ENCODE measurements at places on chromosomes 1 and 21.

GRCh38 chr1:205667909-205668643, 12.2 kb downstream of the SLC45A3 start:
- DNase-seq, result no peak
- H3K4me1 ChIP-seq, result no peaks in the 10 kb centered on the region
- no peak overlapping the region for H3K27ac ChIP-seq

DNA sequence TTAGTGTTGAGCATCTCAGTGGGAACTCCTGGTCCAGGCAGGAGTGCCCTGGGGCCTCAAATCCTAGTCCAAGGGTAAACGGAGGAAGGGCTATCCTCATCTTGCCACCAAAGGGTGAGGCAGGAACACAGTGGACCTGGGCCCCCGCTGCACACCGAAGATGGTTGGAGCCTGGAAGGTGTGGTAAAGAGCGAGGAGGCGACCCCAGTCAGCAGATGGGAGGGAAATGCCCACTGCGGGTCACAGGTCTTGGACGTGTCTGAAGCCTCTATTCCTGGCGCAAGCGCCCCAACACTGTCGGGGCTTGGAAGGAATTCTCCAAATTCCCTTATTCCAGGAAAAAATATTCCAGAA, 38.5 kb upstream of the SYNC start:
- H3K4me3 ChIP-seq, result peak overlapping the region; percentile 84
- H3K27ac ChIP-seq, result no peak overlapping the region
- no peaks in the 10 kb centered on the region for H3K36me3 ChIP-seq
- no peaks in the 10 kb centered on the region for H3K27me3 ChIP-seq

DNA sequence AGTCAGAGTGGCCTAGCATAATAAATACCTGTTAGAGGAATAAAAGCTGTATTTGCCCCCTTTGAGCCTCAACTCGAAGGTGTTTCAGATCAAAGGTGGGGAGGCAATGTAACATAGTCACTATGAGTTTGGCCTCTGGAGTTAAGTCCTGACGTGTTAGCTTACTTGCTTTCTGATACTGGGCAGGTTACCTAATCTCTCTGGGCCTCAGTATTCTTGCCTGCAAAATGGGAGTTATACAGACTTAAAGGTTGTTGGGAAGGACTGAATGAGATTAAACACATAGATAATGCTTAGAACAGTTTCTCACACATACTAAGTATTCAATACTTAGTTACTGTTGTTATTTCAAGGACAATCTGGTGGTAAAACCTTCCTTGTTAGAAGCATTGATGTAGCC, 15.5 kb downstream of the RNF220 start:
- H3K36me3 ChIP-seq, result no peaks in the 10 kb centered on the region
- peaks cover 91% of the 10 kb centered on the region for H3K27me3 ChIP-seq

DNA sequence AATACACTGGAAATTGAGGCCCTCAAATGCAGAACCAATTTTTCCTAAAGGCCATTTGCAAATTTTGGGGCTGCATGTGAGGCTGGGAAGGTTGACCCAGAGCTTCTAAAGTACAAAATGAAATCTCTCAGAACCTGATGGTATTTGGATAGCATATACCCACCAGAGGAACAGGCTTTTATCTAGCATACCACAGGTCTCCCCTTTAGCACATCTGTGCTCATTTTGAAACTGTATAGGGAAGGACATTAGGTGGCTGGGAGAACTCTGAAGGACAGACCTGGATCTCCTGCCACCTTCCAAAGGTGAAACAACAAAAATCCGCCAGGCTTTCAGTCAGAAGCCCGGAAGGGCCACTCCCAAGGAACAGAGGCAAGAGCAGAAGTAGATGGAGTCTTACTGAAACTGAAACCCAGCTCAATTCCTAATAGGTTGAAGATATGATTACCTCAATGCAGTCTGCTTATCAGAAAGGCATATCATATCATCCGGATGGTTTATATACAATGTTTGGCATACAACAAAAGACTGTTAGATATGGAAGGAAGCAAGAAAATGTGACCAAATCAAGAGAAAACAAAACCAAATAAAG, 11.6 kb downstream of the CD55 start:
- H3K4me3 ChIP-seq, result no peak overlapping the region
- no peak for DNase-seq
- H3K27me3 ChIP-seq, result no peaks in the 10 kb centered on the region
- peaks cover 25% of the 10 kb centered on the region for H3K36me3 ChIP-seq

DNA sequence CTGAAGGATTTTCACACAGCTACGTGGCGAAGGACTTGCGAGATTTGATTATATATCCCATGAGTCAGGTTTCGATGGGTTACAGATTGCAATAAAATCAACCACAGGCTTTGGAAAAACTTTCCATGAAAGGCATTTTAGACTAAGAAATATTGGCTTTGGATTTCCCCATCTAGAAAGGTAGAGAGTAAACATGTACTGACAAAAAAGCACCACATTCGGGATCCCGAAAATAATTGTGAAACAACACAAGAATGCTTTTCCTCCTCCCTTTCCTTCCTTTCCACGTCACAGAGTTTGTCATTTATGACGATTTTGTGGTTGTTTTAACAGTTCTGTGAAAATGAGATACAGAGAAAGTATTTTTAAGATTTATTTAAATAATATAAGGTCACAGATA, 38.5 kb downstream of the TGFB2 start:
- H3K4me3 ChIP-seq, result no peak overlapping the region
- H3K27me3 ChIP-seq, result no peaks in the 10 kb centered on the region
- DNase-seq, result no peak
- no peaks in the 10 kb centered on the region for H3K36me3 ChIP-seq
- no peak overlapping the region for H3K27ac ChIP-seq

- H3K27ac ChIP-seq, result no peak overlapping the region
- H3K27me3 ChIP-seq, result no peaks in the 10 kb centered on the region
- no peaks in the 10 kb centered on the region for H3K36me3 ChIP-seq
- H3K4me3 ChIP-seq, result no peak overlapping the region
- no peaks in the 10 kb centered on the region for H3K4me1 ChIP-seq
- DNase-seq, result no peak
Observed at GRCh38 chr1:2783435-2784397, 17.8 kb downstream of the TTC34 start.

DNA sequence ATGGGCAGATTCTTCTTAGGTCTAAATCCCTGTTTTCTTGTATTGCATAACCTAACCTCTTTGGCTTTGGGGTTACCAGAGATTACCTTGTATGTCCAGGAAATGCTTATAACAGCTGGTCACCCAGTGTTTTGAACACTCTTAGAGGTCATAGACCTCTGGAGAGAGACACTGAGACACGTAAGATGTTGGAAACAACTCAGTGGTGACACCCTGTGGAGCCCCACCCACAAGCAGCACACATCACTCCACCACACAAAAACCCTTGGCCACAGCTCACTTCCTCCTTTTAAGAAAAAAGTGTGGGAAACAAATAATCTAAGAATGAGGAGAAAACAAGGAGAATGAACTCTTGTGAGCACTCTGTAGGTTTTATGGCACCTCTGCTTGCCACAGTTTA, 26.3 kb upstream of the CYP4B1 start:
- no peaks in the 10 kb centered on the region for H3K36me3 ChIP-seq
- H3K27ac ChIP-seq, result no peak overlapping the region
- H3K27me3 ChIP-seq, result no peaks in the 10 kb centered on the region
- DNase-seq, result no peak
- H3K4me1 ChIP-seq, result no peaks in the 10 kb centered on the region

GRCh38 chr1:219163401-219163954, 10.2 kb upstream of the LYPLAL1 start:
- peaks cover 15% of the 10 kb centered on the region for H3K4me1 ChIP-seq
- no peak overlapping the region for H3K27ac ChIP-seq
- no peaks in the 10 kb centered on the region for H3K27me3 ChIP-seq
- no peak for DNase-seq

DNA sequence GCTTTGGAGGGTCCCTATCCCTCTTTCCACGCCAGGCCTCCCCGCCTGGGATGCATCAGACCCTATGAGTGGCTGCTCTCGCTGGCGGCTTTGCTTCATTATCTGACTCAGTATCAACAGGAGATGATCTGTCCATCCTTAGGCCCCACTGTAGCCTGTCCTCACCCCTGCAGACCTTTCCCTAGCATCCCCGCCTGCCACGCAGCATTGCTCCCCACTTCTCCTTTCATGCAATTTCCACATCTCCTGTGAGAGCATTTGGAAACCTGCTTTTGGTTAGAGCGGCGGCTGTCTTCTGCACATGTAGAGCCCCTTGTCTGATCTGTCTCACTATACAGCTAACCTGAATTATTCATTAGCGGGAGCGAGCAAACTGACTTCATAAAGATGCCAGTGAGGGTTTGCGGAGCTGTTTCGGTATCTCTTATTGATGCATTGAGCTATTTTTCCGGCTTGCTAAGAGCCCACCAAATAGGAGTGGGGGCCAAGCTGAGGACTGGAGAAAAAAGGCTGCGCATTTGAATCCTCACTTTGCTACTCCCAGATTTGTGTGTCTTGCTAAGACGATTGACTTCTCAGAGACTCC, 40.0 kb upstream of the ATP2B4 start:
- no peaks in the 10 kb centered on the region for H3K27me3 ChIP-seq
- H3K4me3 ChIP-seq, result no peak overlapping the region
- peaks cover 14% of the 10 kb centered on the region for H3K4me1 ChIP-seq
- DNase-seq, result no peak

DNA sequence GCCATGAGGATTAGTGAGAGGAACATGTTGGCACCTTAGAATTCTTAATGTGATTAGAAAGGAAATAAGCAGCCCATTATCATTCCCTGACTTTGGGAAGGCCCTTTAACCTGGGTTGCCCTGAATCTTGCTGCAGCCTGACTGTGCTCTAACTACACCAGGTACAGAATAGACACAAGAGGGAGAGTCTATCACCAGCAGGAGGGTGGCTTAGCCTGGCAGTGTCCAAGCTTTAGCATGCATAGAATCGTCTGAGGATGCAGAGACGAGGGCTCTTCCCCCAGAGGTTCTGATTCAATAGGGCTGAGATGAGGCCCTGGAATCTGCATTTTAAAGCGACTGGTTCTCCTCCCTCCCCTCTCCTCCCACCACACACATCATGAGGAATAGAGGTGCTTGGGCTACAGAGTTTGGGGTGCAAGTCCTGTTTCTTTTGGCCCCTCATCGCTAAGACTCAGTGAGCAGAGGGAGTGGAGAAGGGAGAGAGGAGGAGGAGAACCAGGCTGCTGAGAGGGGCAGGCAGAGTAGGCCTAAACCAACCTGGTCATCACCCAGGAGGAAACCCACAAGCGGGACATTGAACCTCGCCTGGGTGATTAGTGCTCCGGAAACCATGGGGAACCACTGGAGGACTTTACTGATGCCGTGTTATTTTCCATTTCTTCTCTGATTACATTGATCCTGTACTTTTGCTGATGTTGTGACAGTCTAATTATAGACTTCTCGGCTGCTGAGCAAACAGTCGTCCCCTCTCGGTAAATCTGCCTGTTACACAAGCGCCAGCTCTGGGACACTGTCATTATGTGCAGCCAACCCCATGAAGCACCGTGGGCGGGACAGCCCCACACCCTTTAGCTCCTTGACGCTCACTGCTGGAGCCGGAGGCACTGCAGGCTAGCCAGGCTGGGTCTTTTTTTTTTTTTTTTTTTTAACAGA, 6.3 kb upstream of the TENT5C start:
- no peaks in the 10 kb centered on the region for H3K36me3 ChIP-seq
- H3K27ac ChIP-seq, result no peak overlapping the region
- DNase-seq, result no peak
- H3K27me3 ChIP-seq, result peaks cover 21% of the 10 kb centered on the region
- H3K4me1 ChIP-seq, result no peaks in the 10 kb centered on the region

DNA sequence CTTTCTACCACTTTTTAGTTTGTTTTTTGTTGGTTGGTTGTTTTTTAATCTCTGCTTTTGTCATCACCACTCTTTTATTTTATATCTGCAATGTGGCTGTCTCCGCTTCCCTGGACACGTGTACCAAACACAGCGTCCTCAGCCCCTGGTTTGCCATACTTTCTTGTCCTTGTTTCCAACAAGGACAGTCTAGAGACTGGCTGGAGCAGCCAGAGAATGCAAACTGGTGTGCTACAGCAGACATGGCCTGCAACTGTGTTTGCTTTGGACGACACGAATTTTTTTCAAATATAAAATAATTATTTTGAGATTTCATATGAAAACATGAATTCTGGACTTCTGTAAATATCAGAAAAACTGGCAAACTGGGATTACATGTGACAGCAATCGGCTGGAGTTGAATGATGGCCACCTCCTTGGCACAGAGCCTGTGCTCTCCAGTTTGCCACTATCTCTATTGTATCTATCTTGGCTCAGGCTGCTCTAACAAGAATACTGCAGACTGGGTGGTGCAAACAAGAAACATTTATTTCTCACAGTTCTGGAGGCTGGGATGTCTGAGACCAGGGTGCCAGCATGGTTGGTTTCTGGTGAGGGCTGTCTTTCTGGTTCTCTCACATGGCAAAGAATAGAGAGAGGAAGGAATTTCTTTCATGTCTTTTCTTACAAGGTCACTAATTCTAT, 34.6 kb upstream of the POU2F1 start:
- peaks cover 13% of the 10 kb centered on the region for H3K27me3 ChIP-seq
- H3K4me1 ChIP-seq, result no peaks in the 10 kb centered on the region
- DNase-seq, result no peak
- no peak overlapping the region for H3K27ac ChIP-seq
- no peak overlapping the region for H3K4me3 ChIP-seq
- no peaks in the 10 kb centered on the region for H3K36me3 ChIP-seq

DNA sequence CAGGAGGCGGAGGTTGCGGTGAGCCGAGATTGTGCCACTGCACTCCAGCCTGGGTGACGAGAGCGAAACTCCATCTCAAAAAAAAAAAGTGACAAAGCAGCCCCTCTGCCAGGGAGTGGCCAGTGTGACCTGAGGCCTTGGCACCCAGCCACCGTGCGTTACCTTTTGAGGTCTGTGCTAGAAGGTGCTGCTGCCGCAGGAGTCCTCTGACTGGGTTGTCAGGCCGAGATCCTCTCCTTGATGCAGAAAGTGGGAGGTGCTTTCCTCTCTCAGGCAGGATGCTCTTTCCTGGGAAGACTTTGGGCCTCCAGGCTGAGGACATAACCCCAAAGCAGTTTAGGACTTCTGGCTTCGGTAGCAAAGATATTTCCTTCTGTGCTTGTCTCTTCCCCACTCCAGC, 280.5 kb upstream of the VAMP3 start:
- peak overlapping the region; percentile 52 for H3K27ac ChIP-seq
- no peaks in the 10 kb centered on the region for H3K36me3 ChIP-seq
- H3K4me3 ChIP-seq, result no peak overlapping the region

DNA sequence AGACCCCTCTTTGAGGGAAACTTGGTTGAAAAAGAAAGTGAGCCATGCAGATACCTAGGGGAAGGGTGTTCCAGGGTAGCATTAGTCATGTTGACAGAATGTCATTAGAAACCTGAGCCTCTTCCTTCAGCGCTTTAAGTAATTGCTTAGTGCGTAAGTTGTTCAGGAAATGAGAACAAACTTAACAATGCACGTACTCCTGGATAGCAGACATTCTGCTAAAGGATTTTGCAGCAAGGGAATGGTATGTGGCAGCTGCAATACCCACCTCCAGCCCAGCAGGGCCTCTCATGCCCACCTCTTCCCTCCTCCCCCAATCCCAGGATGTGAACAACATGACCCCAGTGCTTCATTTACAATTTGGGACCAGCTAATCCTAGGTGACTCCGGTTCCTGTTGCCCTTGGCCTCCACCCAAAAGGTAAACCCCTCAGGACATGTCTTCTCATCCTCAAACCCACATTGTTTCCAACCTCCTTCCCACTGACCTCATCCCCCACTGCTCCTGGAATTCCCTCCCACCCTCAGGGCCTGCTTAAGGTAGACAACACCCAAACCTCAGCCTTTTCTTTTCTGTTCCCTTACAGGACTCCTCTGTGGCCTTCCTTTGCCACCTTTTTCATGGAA, 98.0 kb upstream of the BCAR3 start:
- H3K27ac ChIP-seq, result peak overlapping the region; percentile 67
- no peak overlapping the region for H3K4me3 ChIP-seq
- peak; percentile 83 for DNase-seq
- H3K27me3 ChIP-seq, result no peaks in the 10 kb centered on the region

- no peaks in the 10 kb centered on the region for H3K27me3 ChIP-seq
- no peaks in the 10 kb centered on the region for H3K36me3 ChIP-seq
- H3K27ac ChIP-seq, result peak overlapping the region; percentile 51
- peaks cover 10% of the 10 kb centered on the region for H3K4me1 ChIP-seq
- DNase-seq, result peak; percentile 97
Observed at GRCh38 chr1:169312084-169312954, 55.3 kb downstream of the NME7 start.

Data from GM23248 (cell line).